Activated CD4-positive, alpha-beta memory T cell treated with anti-CD3 and anti-CD28 coated beads, Interleukin-2, amount 10 ng/mL, durations not matched to agents 7 days and 5 days (primary cell): ENCODE measurements at places on chromosomes 11 and 22. TPM values are rescaled to one million over a fixed set of nuclear protein-coding genes. Genes with fewer than 3 reads are reported as not detected.

DNA sequence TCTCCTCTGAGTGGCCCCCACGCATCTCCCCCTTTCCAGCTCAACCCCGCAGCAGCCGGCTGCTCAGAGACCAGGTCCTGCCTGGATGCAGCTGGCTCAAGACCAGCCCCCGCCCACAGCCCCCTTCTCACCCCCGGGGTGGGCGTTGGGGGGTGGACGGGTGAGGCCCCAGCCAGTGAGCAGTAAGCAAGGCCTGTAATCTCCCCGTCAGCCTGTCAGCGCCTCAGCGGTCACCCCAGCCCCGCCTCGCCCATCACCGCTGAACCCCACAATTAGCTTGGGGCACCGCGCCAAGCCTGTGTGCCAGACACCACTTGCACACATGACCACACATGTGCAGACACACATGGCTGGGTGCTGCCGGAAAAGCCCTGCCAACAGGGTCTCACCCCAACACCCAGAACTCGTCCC lies 5.9 kb downstream of the PLXNB2 start:
- no peak for DNase-seq

DNA sequence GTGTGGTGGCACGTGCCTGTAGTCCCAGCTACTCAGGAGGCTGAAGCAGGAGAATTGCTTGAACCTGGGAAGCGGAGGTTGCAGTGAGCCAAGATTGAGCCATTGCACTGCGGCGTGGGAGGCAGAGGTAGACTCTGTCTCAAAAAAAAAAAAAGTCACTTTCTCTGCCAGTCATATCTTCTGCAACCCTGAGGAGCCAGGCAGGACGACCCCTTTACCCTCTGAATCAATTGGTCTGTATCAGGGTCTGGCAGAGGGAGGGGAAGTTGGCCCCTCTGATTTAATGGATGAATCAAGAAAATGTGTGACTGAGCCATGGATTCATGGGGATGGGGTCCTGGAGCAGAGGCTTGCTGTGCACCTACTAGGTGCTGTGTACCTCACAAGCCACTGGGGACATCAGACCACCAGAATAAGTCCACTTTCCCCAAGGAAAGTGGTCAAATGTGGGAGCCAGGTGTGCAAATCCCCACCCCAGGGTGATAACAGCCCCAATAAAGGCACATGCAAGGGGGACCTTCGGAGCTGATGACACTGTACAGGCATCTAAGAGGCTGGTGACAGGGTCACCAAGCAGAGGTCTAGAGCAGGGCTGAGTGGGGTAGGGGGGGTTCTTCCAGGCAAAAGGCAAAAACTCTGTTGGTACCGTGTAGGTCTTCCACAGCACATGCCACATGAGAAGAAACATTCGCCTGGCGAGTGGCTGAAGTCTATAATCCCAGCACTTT lies 29.0 kb downstream of the TXN2 start:
- no peak for DNase-seq

DNA sequence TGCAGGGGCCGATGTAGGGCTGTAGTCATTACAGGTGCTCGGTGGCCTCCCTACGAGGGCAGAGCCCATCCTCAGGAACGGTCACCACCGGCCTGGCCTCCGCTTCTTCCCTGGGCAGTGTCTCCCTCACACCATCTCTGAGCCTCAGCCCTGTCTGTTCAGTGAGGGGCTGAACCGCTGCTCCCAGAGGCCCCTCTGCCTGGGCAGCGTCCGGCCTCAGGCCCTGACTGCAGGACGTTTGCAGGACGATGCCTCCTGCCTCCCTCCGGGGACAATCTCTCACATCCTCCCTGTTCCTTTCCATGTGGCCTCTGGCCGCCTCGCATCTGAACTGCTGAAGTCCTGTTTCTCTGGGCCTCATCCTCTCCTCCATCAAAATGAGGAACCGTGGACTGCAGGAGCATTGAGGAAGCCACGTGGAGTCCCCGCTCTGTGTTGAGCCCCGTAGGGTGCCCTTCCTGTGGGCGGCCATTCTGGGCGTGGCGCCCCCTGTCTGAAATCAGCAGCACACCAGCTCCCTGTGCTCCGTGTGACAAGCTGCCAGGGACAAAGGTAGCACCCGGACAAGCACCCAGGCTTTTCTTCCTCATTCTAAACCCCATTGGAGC lies 933.5 kb downstream of the BRD1 start:
- DNase-seq, result no peak

DNA sequence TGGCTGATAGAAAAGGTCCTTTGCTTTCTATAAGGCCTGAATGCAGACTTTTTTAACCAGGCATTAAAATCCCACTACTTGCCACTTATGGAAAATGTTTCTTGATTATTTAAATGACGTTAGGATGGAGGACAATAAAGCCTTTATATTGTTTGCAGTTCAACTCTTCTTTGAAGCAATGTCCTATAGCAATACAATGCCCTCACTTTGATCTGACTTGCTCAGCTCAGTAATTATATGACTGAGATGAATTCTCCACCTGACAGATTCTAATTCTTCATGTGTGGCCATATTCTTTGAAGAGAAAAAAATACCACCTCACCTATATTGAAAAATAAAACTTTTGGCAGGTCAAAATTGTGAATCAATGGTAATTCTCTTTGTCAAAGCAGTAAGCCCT lies 182.0 kb upstream of the MTMR2 start:
- no peak for DNase-seq

Gene FGF19
- not detected for total RNA-seq

DNA sequence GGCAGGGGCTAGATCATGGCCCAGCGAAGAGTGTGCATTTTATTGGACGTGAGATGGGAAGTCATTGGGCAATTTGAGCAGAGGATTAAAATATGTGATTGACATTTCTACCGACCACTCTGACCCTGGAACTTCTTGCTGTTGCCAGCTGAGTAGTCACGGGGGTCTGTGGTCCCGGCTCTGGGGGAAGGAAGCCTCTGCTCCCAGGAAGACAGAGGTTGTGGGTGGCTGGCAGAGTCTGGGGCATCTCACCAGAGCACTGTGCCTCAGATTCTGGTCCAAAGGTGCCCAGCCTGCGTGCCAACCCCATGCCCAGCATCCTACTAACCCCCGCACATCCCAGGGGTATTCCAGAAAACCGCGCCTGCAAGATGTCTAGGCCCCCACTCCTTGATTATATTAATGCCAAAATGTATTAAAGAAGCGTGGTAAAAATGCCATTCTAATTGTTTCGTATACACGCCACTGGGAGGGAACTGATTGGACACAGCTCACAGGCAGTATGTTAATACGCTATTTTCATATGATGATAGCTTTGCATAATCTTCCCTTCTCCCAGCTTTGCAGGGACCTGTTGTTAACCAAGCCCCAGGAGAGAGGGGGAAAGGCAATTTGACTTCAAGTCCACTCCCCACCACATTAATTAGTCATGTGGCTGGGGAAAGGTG lies 25.3 kb upstream of the LMO1 start:
- DNase-seq, result no peak

Gene TRPM5
- not detected for total RNA-seq

Gene PTPRJ
- 83.0 TPM for total RNA-seq

- DNase-seq, result no peak
Observed at GRCh38 chr22:44389181-44389580, 76.4 kb upstream of the SHISAL1 start.
